Pancreas (tissue), 10 donors: ENCODE measurements at places on chromosomes 4 and X. TPM values are rescaled to one million over a fixed set of nuclear protein-coding genes. Genes with fewer than 3 reads are reported as not detected.

Gene SLC39A8
- polyA plus RNA-seq, result 11.7 TPM

DNA sequence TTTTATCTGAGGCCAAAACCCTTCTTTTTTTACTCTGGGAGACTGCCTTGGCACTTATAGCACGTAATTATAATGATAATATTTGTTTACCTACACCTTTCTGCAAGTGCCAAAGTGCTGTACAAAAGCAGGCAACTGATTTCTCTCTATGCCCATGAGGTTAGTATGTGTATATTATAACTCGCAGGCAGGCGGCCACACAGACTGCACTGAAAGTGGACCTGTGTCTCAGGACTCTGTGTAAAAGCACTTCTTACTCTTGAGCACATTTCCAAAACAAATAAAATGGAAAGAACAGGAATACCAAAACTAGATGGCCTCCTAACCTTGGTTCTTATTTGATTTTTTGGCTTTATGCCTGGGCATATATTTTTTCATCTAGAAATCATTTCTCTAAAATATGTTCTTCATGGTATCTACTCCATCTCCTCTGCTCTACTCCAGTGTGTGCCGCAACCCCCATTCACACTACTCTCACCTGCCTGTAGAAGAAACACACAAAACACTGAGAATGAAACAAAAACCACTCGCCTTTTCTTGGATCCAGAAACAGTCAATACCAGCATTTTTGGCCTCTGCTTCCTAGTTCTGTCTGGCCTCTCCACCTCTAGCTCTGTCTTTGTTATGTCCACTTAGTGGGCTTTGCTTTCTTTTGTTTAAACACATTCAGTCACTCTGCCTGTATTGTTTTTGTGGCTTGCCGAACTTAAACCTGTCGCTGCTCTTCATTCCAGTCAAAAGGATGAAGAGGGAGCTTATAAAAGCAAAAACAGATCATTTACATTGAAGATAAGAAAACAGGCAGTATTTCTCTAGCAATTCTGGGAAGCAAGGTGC is 934.5 kb upstream of the TENM3 start:
- no peaks in the 10 kb centered on the region for H3K36me3 ChIP-seq
- H3K4me1 ChIP-seq, result no peaks in the 10 kb centered on the region
- H3K4me3 ChIP-seq, result no peak overlapping the region

- no peaks in the 10 kb centered on the region for H3K36me3 ChIP-seq
- no peaks in the 10 kb centered on the region for H3K4me1 ChIP-seq
- DNase-seq, result no peak
- no peaks in the 10 kb centered on the region for H3K27me3 ChIP-seq
- H3K27ac ChIP-seq, result no peak overlapping the region
Measured at GRCh38 chr4:87555773-87556619, 26.8 kb upstream of the SPARCL1 start.

GRCh38 chr4:88158038-88158488 is 376 bp downstream of the ABCG2 start:
- H3K27me3 ChIP-seq, result no peaks in the 10 kb centered on the region
- no peak for DNase-seq
- no peak overlapping the region for H3K27ac ChIP-seq
- H3K36me3 ChIP-seq, result no peaks in the 10 kb centered on the region
